ENCODE measurements at places on chromosomes 11 and 22.

GRCh38 chr11:47271961-47272661 lies 2.2 kb downstream of the MADD start:
- DNase-seq, result no peak

DNA sequence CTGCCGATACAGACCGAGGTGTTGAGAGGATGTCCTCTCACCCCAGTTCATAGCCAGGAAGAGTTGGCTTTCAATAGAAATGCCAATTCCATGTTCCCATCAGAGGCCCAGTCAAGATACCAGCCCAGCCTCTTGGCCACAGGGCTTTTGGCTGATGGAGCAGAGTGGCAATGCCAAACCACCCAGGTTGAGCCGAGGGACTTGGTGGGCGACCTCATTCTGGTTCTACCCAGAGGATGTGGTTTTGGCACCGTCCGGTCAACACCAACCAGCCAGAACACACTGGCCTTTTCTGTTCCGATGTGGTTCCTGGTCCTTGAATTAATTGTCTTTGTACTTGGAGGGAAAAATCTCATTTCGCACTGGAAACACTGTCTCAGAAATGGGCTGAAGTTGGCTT lies 60.5 kb downstream of the COMMD9 start:
- DNase-seq, result no peak

DNA sequence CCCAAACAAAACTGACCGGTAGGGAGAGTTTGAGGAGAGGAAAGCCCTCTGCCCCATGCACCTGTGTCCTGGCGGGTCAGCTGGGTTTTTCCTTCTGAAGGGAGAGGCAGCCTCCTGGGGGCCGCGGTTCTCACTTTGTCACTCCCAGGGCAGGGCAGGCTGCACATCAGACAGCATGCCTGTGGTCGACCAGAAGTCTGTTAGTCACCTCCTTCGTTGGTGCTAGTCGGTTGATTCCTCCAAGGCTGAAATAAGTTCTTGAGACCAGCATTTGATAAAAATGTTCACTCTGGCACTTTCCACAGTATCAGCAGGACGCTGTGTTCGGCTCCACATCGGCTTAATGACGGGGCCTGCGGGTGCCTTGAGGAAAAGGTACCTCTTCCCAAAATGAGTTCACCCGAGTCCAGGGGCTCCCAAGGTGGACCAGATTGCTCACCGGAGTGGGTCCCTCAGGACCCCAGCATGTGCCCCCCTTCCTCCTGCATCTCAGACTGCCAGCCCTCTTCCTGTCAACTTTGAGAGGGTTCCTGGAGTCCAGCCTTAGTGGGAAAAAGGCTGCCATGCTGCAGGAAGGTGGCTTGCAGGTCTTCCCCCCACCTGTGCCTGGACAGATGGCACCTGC lies 373.7 kb upstream of the B3GAT1 start:
- no peak for DNase-seq

DNA sequence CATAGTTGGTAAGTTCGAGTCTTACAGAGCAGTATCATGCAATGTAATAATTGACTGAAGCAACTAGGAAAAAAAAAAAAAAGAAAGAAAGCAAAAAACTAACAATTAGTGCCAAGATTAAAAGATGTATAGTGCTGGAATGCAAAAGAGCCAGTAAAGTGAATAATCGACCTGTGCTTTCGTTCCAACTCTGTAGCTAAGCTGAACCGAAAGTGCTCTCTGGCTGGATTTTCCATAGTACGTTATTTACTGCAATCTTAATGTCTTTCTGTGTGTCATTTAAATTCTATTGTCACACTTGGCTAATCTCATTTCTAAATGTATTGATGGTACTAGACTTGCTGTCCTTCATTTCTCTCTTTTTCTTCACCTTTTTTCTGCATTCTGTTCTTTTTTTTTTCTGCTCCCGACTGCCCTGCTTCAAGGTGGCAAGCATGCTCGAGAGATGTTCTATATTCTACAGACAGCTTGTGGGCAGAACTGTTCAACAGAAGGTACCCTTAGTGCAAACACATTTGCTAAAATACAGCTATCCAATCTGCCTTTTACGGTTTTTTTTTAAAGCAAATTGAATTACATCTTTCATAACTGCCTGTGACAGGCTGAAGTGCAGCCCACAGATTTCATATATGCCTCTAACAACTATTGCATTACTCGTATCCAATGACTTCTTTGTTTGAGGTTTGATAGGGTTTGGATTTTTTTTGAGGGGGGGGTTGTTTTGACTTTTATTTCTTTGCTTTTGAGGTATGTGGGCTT lies 204.2 kb upstream of the MTNR1B start:
- no peak for DNase-seq

DNA sequence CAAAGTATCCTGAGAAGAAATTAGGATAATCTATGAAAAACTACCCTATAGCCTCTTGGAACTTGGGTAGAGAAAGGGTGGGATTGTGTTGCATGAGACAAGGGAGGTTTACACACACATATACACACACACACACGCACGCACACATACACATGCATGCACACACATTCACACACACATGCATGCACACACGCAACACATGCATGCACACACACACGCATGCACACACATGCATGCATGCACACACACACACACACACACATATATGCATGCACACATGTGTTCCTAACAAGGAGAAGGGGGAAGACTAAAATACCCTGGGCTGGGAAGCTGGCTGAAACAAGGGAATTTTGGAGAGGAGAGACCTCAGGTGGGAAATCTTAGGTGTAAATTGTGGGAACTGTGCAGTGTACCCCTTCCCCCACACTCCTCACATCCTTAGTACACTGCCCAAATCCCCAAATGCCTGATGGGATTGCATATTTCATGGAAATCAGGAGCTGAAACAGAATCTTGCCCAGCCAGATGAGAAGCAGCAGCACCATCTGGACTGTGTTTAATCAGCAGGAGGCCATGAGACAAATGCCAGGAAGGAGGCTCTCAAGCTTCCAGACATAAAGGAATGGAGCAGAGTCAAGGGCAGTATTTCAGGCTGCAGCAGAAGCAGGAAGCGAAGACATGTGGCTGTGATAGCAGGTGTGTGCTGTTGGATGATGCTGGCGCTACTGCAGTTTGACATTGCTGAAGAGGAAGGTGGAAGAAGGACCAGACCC lies 14.6 kb upstream of the POLD3 start:
- no peak for DNase-seq

- DNase-seq, result no peak
These were observed 197.1 kb downstream of the CTTN start for GRCh38 chr11:70595452-70595851.

DNA sequence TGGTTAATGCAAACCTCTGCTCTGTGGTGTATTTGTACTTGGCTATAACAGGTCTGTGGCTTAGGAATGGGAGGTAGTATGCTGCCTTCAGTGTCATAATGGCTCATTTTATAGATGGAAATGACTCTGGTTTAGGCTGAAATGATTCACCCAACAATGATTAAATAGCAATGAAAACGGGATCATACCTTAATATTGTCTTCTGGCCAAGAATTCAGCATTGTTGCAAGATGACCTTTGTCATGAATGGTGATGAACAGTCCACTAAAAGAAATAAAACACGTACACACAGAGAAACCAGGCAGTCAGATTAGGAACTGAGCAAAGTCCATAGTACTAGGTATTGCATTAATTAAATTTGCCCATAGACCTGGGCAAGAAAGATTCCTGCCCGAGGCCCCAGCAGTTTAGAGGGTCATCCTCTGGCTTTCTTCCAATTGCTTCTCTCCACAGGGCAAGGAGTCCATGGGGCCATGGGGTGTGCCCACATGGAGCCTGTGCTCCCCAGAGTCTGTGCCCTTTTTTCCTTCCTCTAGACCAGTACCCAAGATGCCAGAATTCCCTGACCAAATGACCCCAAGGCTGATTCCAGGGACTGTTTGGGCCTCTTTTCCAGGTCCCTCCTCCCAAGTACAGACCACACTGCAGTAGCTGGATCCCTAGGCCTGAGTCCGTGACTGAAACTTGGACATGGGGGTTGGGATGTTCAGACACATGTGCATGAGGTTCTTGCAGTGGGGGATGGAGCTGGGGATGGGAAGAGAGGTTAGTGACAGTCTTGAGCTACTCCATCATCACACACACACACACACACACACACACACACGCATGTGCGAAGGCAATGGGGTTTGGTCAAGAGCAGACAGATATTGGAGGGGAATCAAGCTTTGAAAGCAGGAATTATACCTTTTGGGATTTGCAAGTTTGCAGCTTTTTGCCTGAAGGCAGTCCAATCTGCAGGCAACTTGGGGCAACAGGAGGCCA lies 134.2 kb downstream of the CCDC81 start:
- peak; percentile 61 for DNase-seq

- DNase-seq, result no peak
These were observed 41.0 kb downstream of the AHNAK start for GRCh38 chr11:62505440-62506091.

DNA sequence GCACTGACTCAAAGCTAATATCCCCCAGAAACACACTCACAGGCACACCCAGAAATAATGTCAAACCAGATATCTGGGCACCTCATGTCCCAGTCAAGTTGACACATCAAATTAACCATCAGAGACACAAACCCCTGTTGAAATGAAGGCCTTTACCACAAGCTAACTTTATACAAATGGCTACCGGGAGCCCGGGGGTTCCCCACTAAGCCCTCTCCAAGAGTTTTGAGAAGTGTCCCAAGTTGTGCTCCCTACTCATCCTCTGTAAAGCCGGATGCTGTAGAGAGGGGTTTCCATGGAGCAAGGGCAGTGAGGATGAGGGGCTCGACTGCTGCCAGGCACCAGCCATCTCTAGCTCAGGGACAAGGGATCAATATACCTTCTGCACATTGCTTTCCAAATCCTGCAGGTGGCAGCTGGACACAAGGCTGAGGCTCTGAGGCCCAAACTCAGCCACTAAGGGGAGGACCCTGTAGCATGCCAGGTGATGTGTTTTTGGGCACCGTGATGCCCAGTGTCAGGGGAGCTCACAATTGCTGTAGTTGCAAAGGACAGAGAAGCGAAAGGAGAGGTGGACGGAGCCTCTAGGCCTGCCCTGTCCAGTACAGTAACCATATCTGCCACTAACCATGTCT lies 145.7 kb downstream of the TTC17 start:
- peak; percentile 48 for DNase-seq

GRCh38 chr11:134670961-134671370 lies 258.9 kb upstream of the B3GAT1 start:
- DNase-seq, result no peak

DNA sequence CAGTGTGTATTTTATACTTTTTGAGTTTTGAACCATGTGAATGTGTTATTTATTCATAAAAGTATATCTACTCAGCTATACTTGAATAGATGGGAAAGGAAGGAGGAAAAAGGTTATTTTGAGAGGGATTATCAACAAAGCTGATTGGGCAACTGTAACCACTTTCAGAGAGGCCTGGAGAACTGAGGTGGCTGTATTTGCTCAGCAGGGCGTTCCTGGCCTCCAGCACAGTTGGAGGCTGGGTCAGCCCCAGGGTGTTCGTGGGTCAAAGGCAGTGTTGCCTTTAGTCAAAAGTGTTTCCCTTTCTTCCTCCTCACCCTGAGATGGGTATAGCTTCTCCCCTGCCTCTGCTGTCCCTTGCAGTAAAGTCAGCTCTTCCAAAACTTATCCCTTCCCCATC lies 26.7 kb downstream of the ASCC2 start:
- DNase-seq, result no peak

DNA sequence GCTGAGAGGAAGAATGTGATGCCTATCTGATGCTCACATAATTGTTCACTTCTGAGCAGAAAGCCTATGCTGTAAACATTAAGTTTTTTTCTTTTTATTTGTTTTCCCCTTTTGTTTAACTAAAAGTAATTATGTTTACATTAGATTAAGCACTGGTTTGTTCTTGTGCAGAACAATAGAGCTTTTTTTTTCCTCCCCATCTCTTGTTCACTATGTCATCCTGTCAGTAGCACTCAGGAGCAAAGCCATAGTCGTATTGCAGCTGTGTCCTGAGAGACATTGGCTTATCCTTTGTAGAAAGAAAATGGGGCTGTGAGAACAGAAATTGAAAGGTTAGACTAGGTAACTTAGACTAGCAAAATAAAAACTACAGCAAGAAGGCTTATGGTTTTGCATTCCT lies 301.8 kb upstream of the RAG2 start:
- no peak for DNase-seq

DNA sequence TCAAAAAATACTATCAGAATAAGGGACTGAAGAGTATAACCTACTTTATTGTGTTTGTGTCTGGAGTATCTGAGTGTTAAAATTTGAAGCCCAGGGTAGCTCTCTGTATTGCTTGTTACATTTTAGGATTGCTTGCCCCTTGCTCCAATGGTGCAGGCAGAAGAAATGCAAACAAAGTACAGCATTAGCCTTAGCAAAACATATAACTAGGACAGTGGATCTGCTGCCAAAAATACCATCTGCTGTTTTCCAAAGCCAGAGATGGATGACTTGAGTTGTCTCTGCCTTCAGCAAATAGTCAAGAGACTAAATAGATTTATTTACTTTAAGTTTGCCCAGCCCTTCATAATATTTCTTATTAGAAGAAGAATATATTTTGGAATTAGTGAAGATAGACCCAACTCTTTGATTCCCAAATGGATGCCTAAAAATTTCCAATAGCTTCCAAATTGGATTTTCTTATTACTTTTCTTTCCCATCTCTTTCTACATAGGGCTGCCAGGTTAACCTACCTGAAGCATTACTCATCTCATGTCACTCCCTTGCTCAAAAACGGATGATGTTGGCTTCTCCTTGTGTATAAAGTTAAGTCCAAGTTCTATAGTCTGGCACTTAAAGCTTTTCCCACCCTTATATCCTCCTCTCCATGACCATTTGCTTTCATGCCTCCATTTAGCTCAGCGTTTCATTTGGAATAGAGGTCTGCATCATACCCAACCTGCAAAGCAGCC lies 66.3 kb downstream of the LDLRAD3 start:
- no peak for DNase-seq

DNA sequence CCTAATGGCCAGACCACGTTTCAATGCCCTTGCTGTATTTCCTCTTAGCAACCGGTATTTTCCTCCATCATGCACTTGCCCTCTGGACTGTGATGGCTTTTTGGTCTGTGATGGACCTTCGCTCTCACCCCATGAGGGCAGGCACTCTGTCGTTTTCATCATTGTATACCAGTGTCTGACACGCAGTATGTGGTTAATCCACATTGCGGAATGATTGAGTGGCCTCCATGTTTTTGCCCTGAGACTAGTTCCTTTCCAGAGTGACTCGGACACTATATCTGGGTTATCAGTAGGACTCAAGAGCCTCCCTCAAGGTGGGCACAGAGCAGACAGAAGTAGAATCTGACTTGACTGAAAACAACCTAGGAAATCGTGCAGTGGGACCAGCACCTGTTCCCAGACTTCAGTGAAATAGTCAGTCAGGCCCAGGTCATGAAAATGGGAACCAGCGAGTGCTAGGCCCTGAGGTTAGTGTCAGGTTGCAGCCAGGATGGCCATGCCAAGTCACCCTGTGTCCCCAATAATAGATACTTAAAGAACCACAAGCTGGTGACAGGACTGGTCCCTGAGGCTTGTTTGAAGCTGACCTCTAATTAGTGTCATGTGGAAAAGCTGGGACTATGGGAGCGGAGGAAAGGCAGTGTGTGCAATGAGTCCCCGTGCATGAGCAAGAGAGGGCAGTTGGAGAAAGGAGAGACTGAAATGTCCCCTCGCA lies 464.7 kb downstream of the INSC start:
- no peak for DNase-seq

GRCh38 chr11:20770414-20770946 lies 101.1 kb downstream of the NELL1 start:
- no peak for DNase-seq

- no peak for DNase-seq
These were observed 26.0 kb downstream of the LRRC32 start for GRCh38 chr11:76644591-76644990.

Measured in HT-29 (cell line).